ENCODE measurements at places on chromosomes 11 and 22. TPM values are rescaled to one million over a fixed set of nuclear protein-coding genes. Genes with fewer than 3 reads are reported as not detected.

The CTTN gene
- 121 TPM for polyA plus RNA-seq

The MOGAT2 gene
- polyA plus RNA-seq, result 0.02 TPM

The MISFA gene
- 0.62 TPM for polyA plus RNA-seq

The TBX10 gene
- not detected for polyA plus RNA-seq

The AP1B1 gene
- 44.6 TPM for polyA plus RNA-seq

All from esophagus (tissue), 2 donors.